ENCODE measurements at places on chromosomes 1 and 21.

DNA sequence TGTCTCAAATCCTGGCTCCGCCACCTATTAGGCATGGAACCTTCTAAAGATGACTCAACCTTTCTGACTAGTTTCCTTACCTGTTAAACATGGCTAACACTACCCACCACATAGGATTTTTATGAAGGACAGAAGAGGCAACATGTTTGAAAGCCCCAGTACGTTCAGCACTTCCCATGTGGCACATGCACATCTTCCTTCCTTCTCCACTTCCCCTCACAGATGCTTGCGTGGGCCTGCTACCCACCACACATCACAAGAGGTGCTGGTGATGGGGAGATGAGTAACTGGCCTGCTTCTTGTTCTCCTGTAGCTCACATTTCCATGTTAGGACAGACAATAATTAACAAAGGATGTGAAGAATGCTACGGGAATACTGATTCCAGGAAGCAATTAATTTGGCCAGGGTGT is 7.1 kb downstream of the ZBTB21 start:
- peak; percentile 50 for DNase-seq

GRCh38 chr1:94579876-94580294 is 38.3 kb upstream of the F3 start:
- peak; percentile 95 for DNase-seq

GRCh38 chr1:111347026-111347425 is 56.4 kb downstream of the CHIA start:
- DNase-seq: no peak

DNA sequence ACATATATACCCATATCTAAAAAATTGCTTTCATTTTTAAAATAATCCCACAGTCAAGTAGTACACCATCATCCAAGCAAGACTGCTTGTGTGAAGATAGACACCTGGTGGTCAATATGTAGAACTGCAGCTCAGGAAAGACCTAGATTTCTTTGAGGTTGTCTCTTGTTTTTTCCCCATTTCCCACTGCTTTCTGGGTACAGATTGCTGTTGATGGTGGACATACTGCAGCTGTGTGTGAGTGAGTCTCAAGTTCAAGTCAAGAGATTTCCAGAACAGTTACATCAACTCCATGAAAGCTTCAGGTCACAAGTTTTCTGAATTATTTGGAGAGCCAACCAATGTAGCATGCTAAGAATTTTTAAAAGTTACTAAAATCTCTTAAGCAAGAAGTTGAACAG is 306.4 kb downstream of the DUSP10 start:
- peak; percentile 76 for DNase-seq

DNA sequence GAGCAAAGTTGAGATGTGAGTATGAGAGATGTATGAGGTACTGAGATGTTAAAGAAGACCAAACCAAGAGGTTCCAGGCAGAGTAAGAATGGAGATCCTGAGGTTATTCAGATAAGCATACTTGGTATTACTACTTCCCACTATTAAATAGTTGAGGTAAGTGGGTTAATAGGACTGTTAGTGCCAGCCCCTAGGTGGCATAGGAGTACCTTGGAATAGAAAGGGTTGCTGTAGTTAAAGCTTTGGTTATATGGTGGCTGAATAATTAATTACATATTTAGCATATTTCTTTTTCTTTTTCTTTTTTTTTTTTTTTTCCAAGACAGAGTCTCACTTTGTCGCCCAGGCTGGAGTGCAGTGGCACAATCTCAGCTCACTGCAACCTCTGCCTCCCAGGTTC is 397.9 kb upstream of the TMPRSS15 start:
- DNase-seq: no peak

GRCh38 chr1:111804776-111805175 is 49.1 kb downstream of the DDX20 start:
- DNase-seq: no peak

- DNase-seq: no peak
Observed at GRCh38 chr1:154104433-154105082, 50.3 kb downstream of the NUP210L start.

DNA sequence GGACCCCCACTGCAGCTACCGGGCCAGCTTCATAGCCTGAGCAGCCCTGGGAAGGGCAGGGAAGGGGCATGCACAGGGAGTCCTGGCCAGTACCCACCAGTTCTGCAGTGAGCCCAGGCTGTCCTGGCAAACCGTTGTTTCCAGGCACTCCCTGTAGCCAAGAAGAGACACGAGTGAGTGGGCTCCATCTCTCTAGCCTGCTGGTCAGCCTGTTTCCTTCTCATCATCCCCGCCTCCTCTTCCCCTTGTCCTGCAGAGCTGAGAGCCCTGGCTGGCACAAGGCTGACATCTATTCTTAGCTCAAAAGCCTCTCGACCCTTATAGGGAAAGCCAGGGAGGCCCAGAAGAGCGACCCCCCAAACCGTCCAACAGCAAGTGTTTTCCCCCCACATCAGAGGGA is 28.7 kb downstream of the COL16A1 start:
- DNase-seq: no peak

All from HCEC 1CT (cell line).